ENCODE measurements at places on chromosomes 2 and 18. TPM values are rescaled to one million over a fixed set of nuclear protein-coding genes. Genes with fewer than 3 reads are reported as not detected.

DNA sequence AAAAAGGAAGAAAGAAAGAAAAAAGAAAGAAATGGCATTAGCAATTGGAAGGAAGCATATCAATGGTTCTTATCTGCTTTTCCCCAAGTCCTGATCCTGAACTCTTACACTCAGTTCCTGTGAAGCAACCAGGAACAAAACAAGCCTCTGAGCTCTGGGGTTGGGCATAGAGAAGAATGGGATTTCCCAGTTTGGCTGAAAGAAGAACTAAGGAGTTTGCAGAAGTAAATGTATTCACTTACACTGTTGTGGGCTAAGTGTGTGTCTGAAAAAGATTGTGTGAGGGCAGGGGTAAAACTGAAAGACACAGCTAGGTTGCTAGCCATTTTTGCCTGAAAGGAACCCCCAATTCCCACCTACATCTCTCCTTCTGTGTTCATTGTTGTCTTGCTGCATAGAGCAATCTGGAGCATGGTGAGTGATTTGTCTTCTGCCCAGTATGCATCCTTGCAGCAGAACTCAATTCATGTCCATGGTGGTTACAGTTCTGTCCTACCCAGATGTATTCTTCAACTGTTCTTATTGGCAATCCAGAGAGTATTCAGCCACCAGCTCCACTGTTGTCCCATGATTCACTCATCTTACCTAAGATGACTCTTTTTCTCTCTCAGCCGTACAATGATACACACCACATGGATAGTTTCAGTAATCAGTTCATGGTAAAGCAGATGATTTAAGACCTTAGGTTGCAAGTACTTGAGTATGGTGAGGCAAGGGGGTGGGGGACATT is 348.7 kb downstream of the ARHGAP15 start:
- H3K27ac ChIP-seq: no peak overlapping the region
- H3K36me3 ChIP-seq: no peaks in the 10 kb centered on the region
- no peak overlapping the region for H3K4me3 ChIP-seq
- no peaks in the 10 kb centered on the region for H3K27me3 ChIP-seq
- no peaks in the 10 kb centered on the region for H3K4me1 ChIP-seq

GRCh38 chr18:11969904-11970835 is 11.1 kb upstream of the IMPA2 start:
- no peaks in the 10 kb centered on the region for H3K27me3 ChIP-seq
- H3K4me3 ChIP-seq: no peak overlapping the region
- no peaks in the 10 kb centered on the region for H3K36me3 ChIP-seq
- no peak for DNase-seq
- H3K4me1 ChIP-seq: no peaks in the 10 kb centered on the region

DNA sequence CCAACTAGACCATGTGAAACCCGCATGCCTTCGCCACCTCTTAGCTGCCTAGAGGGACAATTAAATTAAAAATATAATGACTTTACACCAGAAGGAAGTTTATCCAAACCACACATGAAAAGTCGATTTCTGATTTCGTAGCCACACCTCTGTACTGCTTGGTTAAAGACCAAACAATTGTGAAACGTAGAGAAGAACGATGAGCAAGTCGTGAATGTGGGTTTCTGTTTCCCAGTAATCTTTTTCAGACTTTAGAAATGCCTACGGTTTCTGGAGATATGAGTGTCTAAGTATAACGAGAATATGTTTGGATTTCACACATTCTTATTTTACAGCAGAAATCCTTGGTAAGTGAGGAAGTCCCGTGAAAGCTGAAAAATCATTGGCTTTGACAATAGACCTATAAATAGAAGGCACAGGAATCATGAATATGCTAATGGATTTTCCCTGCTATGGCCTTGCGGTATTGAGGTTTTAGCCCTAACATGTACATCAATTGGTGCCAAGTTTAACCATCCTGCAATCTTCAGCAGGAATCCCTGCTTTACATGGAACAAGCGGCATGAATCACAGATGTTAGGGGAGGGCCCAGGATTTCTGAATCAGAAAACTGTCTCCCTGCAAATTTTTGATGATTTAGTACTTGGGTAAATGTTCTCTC is 105.6 kb downstream of the TTC32 start:
- peaks cover 16% of the 10 kb centered on the region for H3K4me1 ChIP-seq
- H3K36me3 ChIP-seq: no peaks in the 10 kb centered on the region
- no peak overlapping the region for H3K4me3 ChIP-seq
- no peaks in the 10 kb centered on the region for H3K27me3 ChIP-seq
- no peak overlapping the region for H3K27ac ChIP-seq
- no peak for DNase-seq

DNA sequence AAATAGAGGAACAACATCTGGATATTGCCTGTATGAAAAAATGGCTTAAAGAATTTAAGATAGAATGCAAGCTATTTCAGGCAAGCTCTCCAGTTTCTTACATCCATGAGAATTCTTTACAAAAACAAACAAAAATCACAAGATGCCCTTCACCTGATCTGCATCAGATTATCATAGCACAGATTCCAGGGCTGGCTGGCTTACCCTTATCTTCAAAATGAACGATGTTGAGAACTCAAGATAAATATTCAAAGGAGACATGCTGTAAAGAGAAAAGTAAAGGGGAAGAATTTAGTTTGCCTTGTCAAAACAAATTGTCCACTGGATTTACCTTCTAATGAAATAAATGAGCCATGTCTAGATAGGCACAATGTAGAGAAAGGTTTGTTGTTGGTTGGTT is 18.7 kb upstream of the SLC40A1 start:
- DNase-seq: no peak
- no peaks in the 10 kb centered on the region for H3K36me3 ChIP-seq
- no peak overlapping the region for H3K27ac ChIP-seq

MGAT4A gene
- total RNA-seq: 4.4 TPM

MC4R gene
- total RNA-seq: not detected

DNA sequence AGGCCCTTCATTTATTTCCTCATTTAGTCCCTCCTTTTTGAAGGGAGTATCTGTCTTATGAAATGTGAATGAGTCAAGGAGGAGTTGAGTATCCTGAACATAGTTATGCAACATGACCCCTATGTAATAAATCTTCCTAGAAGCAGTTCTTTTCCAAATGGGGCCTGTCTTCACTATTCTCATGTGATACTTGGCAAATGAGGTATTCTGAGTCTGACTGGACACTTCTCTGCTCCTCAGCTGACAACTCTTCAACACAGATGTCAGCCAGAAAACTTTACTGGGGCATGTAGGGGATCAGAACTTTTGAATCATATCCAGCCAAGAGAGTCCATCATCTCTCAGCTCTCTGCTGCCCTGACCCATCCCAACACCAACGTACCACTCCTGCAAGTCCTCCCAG is 291.6 kb downstream of the ZNF385B start:
- no peak overlapping the region for H3K4me3 ChIP-seq
- H3K4me1 ChIP-seq: no peaks in the 10 kb centered on the region
- DNase-seq: no peak
- H3K27ac ChIP-seq: no peak overlapping the region
- H3K27me3 ChIP-seq: no peaks in the 10 kb centered on the region

DNA sequence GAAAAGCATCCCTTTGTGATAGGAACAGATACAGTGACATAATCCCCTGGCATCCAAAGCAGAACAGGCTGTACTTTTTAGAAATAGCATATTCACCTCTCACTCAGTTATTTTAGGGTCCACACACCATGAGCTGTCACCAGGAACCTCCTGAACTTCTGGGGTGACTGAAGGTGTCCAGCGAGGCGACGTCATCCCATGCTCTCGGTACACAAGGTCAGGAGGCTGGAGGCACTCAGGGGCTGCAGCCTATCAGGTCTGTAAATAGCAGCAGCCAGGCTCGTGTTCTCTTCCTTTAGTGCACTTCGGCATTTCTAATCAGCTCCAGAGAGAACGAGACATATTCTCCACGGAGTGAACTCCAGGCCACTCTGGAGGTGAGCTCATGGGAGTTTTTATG is 98.3 kb downstream of the GATA6 start:
- DNase-seq: no peak
- H3K4me1 ChIP-seq: no peaks in the 10 kb centered on the region
- no peaks in the 10 kb centered on the region for H3K27me3 ChIP-seq
- no peak overlapping the region for H3K4me3 ChIP-seq
- no peak overlapping the region for H3K27ac ChIP-seq

GRCh38 chr2:156164091-156164720 is 168.3 kb downstream of the NR4A2 start:
- no peak overlapping the region for H3K27ac ChIP-seq
- no peaks in the 10 kb centered on the region for H3K4me1 ChIP-seq
- no peak overlapping the region for H3K4me3 ChIP-seq

C1QL2 gene
- total RNA-seq: not detected

- no peaks in the 10 kb centered on the region for H3K27me3 ChIP-seq
- H3K4me1 ChIP-seq: no peaks in the 10 kb centered on the region
- H3K4me3 ChIP-seq: no peak overlapping the region
- no peak overlapping the region for H3K27ac ChIP-seq
- no peak for DNase-seq
- H3K36me3 ChIP-seq: no peaks in the 10 kb centered on the region
Observed at GRCh38 chr18:37598966-37599896, 33.6 kb upstream of the CELF4 start.

- H3K4me1 ChIP-seq: peaks cover 72% of the 10 kb centered on the region
- no peaks in the 10 kb centered on the region for H3K36me3 ChIP-seq
- H3K27me3 ChIP-seq: no peaks in the 10 kb centered on the region
- H3K27ac ChIP-seq: peak overlapping the region; percentile 83
- no peak overlapping the region for H3K4me3 ChIP-seq
Observed at GRCh38 chr2:10417551-10418335, 30.4 kb downstream of the ODC1 start.

All from Panc1 (cell line).